ENCODE measurements at places on chromosomes 6 and 20. TPM values are rescaled to one million over a fixed set of nuclear protein-coding genes. Genes with fewer than 3 reads are reported as not detected.

DNA sequence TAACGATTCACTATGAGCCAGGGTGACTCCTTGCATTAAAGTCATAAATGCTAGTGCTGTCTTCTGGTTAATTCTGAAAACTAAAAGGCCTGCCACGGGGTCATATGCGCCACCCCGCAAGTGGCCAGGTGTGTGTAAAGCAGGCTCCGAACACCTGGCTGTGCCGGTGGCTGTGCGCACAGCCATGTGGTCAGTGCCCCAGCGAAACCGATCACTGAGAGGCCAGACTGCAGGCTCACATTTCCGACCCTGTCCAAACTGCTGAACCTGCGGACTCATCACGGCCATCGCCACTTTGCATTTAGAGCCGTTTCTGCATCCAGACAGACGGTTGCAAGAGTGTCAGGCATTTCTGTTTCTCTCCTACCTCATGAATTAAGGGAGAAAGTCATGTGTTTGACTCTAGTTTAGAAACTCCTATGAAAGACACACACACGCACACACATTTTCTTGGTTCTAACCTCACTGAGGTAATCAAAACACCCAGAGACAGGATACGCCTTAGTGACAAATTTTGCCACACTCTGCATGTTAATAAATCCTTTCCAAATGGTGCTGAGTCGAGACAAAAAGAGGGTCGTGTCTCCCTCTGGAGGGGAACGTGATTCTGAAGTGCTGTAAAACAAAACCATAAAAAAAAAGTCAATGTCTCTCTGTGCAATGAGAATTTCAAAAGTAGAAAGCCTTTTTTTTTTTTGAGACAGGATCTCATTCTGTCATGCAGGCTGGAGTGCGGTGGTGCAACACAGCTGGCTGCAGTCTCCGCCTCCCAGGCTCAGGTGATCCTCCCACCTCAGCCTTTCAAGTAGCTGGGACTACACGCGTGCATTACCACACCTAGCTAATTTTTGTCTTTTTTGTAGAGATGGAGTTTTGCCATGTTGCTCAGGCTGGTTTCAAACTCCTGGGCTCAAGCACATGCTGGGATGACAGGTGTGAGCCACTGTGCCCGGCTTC lies 31.0 kb upstream of the TCFL5 start:
- no peaks in the 10 kb centered on the region for H3K4me1 ChIP-seq
- no peaks in the 10 kb centered on the region for H3K27me3 ChIP-seq
- H3K4me3 ChIP-seq: no peak overlapping the region
- no peak for DNase-seq

DNA sequence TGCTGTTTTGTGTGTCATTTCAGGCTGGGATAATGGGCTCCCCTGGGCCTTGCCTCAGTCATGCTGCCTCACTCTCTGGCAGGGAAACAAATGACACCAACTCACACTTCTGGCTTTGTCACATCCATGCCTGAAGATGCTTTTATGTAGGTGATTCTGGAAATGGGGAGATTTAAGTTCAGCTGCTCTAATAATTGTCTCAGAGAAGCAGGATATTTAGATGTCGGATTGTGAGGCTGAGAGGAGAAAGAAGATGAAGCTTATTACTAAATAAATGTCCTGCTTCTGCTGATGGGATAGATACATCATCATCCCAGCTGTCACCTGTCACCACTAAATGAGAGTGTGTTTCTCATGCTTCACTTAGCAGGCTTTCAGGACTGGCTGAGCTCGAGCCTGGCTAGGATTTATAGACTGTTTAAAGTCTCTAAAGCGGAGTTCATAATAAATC lies 480.2 kb upstream of the SPTLC3 start:
- H3K27ac ChIP-seq: no peak overlapping the region
- no peaks in the 10 kb centered on the region for H3K4me1 ChIP-seq
- no peak for DNase-seq
- H3K4me3 ChIP-seq: no peak overlapping the region

DNA sequence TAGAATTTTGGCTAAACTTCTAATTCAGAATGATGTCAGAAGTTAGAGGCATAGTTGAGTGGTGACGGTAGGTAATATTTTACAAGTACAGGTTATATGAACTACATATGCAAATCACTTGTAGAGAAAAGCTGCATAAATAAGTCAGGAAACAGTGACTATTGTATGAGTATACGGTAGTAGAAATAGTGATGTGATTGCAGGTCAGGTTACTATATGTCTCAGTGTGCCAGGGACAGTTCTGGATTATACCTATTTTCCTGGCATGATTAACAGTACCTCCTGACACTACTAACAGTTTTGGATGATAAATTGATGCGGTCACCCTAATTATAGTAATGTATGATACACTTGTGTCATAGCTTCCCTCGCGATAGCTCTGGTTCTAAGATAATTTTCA lies 9.2 kb downstream of the DNAH8 start:
- H3K36me3 ChIP-seq: no peaks in the 10 kb centered on the region
- H3K4me1 ChIP-seq: no peaks in the 10 kb centered on the region
- H3K27ac ChIP-seq: no peak overlapping the region
- no peaks in the 10 kb centered on the region for H3K27me3 ChIP-seq

The NKAIN4 gene
- total RNA-seq: not detected

The GLP1R gene
- total RNA-seq: not detected

The CD24 gene
- 22.0 TPM for total RNA-seq

The APCDD1L gene
- not detected for total RNA-seq

The KCNB1 gene
- 2.2 TPM for total RNA-seq

Measured in right lobe of liver (tissue), 6 donors.